ENCODE measurements at places on chromosomes 1 and 21.

- DNase-seq, result no peak
Measured at GRCh38 chr1:204647114-204647804, 38.3 kb downstream of the LRRN2 start.

DNA sequence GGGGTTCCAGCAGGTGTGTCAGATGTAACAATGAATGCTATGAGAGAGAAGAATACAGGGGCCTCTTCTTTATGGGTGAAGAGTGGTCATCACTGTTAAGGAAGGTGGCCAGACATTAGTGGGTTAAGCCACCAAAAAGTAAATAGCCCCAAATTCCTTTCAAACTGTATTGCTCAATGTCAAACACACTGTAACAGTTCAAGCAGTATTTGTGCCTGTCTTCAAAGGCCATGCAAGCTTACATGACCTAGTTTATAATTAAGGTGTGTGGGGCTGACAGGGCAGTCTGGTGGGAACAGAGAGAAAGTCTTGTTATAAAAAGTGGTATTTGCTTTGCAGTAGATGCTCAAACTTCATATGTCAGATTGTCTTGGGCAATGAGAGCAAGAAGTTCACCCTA, 18.5 kb downstream of the CHIT1 start:
- DNase-seq, result no peak

DNA sequence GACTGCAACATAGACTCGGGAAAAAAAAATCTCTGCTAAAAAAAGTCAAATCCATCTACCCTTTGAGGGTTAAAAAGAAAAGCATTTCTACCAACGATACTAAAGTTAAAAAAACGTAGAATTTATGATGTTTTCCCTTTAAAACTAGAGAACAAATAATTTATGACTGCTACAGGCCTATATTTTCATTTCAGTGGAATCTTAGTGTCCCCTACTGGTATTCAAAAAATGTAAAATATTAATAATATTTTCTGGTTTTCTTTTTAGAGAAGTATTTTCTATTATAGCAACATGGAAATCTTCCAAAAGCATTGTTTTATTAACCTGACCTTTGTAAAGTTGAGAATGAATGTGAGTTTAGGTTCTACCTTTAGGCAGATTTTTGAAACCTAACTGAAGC, 1582.2 kb downstream of the MRPL39 start:
- no peak for DNase-seq

DNA sequence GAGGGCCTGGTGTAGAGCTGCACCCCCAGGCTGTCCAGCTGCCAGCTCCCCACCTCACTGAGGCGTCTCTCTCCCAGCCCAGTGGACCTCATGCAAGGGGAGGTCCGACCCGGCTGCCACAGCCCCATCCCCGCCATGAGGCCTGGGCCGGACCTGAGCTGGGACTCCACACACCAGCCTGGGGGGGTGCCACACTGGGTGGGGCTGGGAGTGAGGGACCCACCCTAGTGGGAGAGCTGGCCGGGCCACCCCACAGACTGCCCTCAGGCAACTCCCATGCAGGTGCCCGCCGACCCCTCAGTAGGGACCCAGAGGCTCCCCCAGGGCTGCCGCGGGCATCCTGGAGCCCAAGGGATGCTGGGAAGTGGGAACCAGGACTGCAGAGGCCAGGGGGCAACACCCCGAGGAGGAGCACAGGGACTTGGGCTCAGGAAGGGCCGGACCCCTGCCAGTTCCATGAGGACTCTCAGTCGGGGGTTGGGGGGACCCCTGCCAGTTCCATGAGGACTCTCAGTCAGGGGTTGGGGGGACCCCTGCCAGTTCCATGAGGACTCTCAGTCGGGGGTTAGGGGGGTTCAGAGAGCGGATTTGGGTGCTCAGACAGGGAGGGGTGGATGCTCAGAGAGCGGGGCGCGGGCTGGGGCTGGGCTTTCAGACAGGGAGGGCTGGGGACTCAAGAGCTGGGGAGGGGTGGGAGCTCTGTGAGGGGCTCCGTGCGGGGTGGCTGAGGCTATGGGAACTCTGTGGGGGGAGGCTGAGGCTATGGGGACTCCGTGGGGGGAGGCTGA, 1.2 kb upstream of the RNF223 start:
- DNase-seq, result no peak

DNA sequence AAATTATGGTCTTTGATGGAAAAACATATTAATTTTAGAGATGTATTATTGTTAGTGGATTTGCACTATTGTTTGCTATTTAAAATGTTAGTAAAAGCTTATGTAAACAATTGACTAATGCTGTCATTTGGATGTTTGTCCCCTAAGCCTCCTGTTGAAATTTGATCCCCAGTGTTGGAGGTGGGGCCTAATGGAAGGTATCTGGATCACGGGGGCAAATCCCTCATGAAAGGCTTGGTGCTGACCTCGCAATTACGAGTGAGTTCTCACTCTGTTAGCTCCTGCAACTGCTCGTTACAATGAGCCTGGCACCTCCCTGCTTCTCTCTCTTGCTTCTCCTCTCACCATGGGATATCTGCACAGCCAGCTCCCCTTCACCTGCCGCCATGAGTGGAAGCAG, 14.3 kb downstream of the TMEM35B start:
- DNase-seq, result no peak

GRCh38 chr1:46183079-46183847, 7.0 kb upstream of the P3R3URF start:
- DNase-seq, result no peak

DNA sequence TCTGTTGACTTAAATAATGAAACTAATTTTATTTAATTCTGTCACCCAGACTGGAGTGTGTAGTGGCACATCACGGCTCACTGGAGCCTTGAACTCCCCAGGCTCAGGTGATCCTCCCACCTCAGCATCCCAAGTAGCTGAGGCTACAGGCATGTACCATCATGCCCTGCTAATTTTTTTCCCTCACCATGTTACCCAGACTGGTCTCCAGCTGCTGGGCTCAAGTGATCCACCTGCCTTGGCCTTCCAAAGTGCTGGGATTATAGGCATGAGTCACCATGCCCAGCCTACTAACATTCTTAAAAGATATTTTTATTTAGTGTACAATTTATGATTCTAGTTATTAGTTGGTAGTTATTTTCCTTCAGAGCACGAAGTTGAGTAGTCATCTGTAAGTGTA, 49.5 kb downstream of the NRDC start:
- DNase-seq, result no peak

DNA sequence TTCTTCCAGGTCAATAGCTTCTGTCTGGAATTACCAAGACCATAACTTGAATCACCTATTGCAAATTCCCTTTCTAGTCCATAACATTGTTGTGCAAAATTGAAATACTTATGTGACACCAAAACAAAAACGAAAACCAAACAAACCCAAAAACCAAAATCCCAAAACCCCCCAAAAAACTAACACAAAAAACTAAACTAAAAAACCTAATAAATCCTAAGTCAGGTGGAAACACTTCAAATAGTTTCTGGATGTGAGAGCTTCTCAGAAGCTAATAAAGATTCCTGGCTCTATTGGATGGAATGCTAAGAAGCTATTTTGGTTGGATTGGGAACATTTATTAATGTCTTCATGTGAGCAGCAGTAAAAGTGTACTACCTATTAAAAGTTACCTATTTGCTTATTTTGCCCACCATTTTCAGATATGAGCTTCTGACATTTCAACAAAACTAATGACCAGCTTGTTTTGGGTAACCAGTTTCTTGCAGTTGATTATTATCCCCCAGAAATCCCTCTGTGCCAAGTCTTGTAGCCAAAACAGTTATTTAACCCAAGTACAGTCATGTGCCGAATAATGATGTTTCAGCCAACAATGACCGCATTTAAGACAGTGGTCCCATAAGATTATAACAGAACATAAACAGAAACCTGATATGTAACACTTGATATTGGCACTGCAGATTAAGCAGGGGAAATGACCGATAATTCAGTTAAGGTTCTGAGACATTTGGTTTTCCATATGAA, 76.4 kb downstream of the LTN1 start:
- DNase-seq, result no peak

DNA sequence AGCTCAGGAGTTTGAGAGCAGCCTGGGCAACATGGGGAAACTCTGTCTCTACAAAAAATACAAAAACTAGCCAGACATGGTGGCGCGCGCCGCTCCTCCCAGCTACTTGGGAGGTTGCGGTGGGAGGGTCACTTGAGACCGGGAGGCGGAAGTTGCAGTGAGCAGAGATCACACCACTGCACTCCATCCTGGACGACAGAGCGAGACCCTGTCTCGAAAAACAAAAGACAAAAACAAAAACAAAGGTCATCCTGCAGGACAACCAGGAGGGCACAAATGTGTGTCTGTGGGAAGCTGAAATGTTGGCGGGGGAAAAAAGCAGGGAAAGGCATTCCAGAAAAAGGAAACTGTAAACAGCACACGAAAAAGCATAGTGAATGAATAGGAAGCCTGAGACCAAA, 104.1 kb upstream of the HNRNPU start:
- no peak for DNase-seq

- DNase-seq, result no peak
Measured at GRCh38 chr1:10943991-10944730, 68.3 kb upstream of the TARDBP start.

DNA sequence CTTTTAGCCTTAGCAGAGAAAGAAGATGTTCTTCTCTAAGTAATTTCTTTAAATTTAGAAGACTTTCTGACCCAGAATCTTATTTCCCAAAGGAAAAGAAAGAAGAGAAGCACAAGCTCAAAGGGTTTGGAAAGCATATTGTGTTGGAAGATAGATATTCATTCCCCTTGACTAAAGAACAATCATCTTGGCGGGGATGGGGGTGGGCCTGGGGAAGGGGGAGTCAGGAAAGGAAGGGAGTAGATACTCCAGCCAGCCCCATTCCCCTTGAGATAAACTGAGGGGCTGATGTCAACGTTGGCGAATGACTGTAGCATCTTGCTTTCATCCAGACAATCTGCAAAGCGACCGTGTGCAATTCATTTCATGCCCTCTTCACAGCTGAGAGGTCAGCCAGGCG, 66.5 kb upstream of the SIPA1L2 start:
- DNase-seq, result no peak

All from progenitor cell of endocrine pancreas (in vitro differentiated cells).